HCT116 (cell line): ENCODE measurements at places on chromosomes 7 and 10. TPM values are rescaled to one million over a fixed set of nuclear protein-coding genes. Genes with fewer than 3 reads are reported as not detected.

- no peaks in the 10 kb centered on the region for H3K36me3 ChIP-seq
- H3K4me1 ChIP-seq: no peaks in the 10 kb centered on the region
- H3K27me3 ChIP-seq: no peaks in the 10 kb centered on the region
- DNase-seq: no peak
These were observed 408.7 kb upstream of the ADARB2 start for GRCh38 chr10:2145926-2146478.

- H3K27ac ChIP-seq: no peak overlapping the region
- H3K36me3 ChIP-seq: no peaks in the 10 kb centered on the region
- DNase-seq: no peak
- H3K4me1 ChIP-seq: no peaks in the 10 kb centered on the region
These were observed 280.0 kb downstream of the SEMA3D start for GRCh38 chr7:84906889-84907288.

DNA sequence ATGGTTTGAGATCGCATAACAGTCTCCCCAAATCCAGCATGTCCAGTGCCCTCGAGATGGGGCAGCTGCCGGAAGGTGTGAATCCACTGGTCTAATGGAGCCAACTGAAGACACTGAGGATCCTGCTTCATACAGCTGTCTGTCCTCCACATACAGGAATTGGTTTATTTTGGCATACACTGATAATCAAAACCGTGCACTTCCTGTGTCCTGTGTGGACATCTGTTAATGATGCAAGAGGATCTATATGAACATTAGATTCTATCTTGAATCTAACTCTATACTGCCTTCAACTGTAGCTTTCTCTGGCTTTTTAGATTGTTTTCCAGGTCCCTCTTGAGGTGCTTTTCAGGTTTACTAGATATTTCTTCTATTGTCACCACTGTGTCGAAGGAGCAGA, 3.0 kb upstream of the JAZF1 start:
- DNase-seq: no peak
- no peak overlapping the region for H3K4me3 ChIP-seq
- no peaks in the 10 kb centered on the region for H3K36me3 ChIP-seq
- H3K27me3 ChIP-seq: no peaks in the 10 kb centered on the region
- H3K4me1 ChIP-seq: peaks cover 4% of the 10 kb centered on the region; the same call in 1 of the 2 replicates
- H3K27ac ChIP-seq: no peak overlapping the region

Gene HABP2
- total RNA-seq: 0.20 TPM

DNA sequence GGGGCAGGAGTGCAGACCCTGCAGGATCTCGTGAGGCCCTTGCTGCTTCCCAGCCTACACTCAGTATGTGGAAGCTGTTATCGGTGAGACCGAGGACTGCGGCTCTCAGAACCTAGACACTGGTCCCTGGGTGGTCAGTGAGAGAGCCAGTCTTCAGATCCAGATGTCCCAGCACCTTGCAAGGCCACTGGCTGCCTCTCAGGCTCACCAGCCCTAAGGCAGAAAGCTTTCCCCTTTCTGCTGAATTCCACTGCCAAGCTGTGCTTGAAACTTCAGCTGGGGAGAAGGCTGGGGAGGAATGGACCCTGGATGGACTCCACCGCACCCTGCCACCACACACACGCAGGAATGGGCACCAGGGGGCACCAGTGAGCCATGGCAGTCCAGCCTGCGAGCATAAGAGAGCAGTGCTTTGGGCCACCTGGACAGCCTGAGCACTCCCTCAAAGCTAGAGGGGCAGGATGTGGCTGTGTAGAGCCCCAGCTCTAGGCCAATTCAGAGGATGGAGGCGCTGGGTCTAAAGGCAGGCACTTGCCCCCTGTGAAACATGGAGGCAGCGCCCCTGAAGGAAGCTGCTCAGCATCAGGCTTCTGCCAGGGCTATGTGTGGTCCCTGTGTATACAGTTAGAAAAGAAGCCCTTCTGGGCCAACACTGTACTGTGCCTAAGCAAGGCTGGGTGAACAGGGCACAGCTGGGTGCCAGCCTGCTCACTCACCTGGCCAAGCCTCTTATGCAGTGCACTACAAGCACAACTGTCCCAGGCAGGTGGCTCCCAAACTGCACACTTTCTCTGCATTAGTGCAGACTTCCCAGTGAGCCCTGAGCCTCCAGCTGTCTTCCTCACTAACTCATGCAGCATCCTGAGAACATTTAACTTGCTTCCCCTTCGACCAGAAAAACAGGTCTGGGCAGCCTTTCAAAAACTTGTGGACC, 21.6 kb downstream of the TMEM72 start:
- H3K27me3 ChIP-seq: no peaks in the 10 kb centered on the region
- no peak overlapping the region for H3K27ac ChIP-seq
- H3K36me3 ChIP-seq: no peaks in the 10 kb centered on the region

Gene MOGAT3
- not detected for total RNA-seq

DNA sequence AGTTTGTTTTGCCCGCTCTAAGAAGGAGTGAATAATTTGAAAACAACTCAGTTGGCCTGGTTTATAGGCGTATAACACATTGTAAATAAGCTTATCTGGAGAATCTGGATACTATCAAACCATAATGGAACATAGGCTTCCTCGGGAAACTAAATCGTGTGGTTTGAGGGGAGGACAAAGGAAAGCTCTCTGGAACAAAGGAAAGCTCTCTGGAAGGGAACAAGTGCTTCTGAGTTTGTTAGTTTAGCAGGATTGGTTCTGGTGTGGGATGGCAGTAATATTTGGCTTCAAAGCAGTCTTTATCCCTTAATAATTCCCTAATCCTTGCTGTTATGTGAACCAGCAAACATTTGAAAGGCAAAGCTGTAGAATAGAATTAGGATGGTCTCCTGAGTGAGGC, 15.0 kb upstream of the SLK start:
- no peaks in the 10 kb centered on the region for H3K27me3 ChIP-seq
- no peak for DNase-seq
- no peaks in the 10 kb centered on the region for H3K36me3 ChIP-seq
- no peak overlapping the region for H3K27ac ChIP-seq
- no peaks in the 10 kb centered on the region for H3K4me1 ChIP-seq

Gene TMEM168
- 16.5 TPM for total RNA-seq

DNA sequence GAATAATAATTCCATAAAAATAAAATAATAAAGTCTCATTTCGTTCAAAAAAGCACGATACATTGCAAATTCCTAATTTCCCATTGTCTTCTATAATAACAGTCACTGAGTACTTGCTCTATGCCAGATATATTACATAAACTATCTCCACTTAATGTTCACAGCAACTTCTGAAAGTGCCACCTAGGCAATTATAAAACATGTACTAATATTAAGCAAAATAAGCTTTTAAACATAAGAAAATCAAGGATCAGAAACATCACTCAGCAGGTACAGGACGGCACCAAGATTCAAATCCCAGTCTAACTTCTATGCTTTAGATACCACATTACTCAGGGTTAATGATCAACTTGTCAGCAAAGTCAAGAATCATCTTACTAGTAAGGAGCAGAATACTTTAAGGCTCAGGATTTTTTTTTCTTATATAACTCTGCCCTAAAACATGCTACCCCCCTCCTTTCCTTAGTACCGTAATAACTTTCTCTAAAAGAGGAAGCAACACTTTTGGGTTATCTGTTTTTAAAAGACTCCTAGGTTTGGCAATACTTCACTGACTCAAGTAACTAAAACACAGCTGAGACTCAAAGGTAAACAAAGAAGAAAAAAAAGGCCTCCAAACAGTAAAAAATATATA, 51.3 kb downstream of the USP6NL start:
- DNase-seq: no peak
- 0 out of 2 replicates have a peak, but pooled peaks cover 4% of the 10 kb centered on the region for H3K36me3 ChIP-seq
- H3K27me3 ChIP-seq: no peaks in the 10 kb centered on the region
- H3K4me3 ChIP-seq: no peak overlapping the region
- no peak overlapping the region for H3K27ac ChIP-seq

- no peak for DNase-seq
- H3K4me1 ChIP-seq: no peaks in the 10 kb centered on the region
- no peaks in the 10 kb centered on the region for H3K27me3 ChIP-seq
- no peak overlapping the region for H3K27ac ChIP-seq
- H3K36me3 ChIP-seq: no peaks in the 10 kb centered on the region
- H3K4me3 ChIP-seq: no peak overlapping the region
These were observed 809.6 kb upstream of the LRRN3 start for GRCh38 chr7:110281362-110281761.

DNA sequence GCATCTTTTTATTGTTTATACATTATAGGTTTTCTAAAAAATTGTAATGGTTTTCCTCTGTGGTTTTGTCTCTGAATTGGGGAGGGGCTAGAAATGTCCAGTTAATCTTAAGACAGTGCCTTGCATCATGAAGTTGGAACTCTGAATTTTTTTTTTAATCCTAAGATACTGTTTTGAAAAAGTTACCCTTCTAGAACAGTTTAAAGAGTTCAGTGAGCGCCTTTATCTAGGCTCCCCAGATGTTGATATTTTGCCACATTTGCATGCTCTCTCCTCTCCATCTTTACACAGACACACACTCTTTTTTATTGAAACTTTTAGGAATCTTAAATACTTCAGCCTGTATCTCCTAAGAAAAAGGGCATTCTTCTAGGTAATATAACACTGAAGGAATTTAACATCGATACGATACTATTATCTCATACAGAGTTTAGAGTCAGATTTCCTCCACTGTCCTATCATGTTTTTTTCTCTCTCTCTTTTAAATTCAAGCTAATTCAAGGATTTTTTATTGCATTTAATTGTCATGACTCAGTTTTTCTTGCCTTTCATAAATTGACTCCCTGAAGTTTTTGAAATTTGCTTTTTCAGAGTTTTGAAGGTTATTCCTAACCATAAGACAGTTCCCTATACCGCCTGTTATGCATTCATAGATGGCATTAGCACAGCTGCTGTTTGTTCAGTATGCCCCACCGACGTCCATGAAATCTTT, 31.5 kb downstream of the PRKAR2B start:
- H3K27ac ChIP-seq: no peak overlapping the region
- H3K27me3 ChIP-seq: no peaks in the 10 kb centered on the region
- DNase-seq: no peak
- H3K4me3 ChIP-seq: no peak overlapping the region
- no peaks in the 10 kb centered on the region for H3K36me3 ChIP-seq

DNA sequence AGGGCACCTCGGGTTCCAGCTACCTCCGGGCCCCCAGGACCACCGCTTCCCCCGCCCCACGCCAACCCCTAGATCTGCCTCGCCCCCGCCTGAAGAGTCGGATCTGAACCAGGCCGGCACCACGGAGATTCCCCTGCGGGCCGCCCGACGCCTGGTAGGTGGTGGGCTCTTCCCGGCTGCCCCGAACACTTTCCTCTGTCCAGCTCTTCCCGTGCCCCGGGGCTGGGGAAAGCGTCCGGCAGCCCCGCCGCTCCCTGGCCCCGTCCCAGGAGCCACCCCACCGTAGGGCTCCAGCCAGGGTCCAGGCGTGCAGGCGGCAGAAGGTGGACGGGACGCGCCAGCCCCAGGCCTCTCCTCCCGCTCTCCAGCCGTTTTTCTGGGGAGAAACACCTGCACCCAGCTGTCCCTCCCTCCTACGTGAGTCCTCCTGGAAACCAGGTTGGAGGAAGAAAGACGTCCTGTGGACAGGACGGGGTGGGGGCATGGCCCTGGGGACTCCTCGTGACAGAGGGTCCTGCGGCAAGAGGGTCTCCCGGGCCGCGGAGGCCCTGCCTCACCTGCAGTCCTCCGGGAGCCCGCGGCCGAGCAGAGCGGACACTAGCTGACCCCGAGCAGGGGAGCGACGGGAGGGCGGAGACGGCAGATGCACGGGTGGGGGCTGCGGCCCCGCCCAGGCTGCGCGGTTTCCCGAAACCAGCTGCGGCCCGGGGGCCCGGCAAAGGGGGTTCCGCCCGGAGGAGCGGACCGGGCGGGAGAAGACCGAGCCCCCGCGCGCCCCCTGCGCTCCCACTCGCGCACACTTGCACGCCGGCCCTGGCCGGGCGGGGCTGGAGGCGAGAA, at the start of gene TMEM176B:
Gene TMEM176B (minus strand): TSS at position 624 of the 840 bp plus-strand sequence. CDS start 3,795 bp downstream, outside the sequence.
- H3K27ac ChIP-seq: no peak within 1 kb of the TSS
- no peaks in the 10 kb centered on the region for H3K36me3 ChIP-seq
- 0 out of 2 replicates have a peak, but pooled peaks cover 10% of the 10 kb centered on the region for H3K27me3 ChIP-seq
- no peaks in the 10 kb centered on the region for H3K4me1 ChIP-seq
- H3K4me3 ChIP-seq: no peak within 1 kb of the TSS
